ENCODE measurements at places on chromosomes 13 and 19.

DNA sequence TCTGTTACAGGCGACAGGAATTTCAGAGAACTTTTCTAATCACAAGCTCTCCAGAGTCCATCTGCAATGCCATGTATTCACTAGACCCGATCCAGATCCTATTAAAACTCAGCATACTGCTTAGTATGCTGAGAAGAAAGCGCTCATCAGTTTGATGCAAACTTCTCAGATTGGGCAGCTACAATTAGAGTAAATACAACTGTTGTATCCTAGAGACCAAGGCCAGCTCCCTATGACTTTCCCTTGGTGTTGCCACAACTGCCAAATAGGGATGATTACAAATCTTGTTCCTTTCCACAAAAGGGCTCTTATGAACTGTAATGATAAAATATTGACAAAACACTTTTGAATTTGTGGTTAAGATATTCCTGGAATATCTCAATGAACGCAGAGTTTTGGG, 191.2 kb downstream of the SPRY2 start:
- DNase-seq: no peak

DNA sequence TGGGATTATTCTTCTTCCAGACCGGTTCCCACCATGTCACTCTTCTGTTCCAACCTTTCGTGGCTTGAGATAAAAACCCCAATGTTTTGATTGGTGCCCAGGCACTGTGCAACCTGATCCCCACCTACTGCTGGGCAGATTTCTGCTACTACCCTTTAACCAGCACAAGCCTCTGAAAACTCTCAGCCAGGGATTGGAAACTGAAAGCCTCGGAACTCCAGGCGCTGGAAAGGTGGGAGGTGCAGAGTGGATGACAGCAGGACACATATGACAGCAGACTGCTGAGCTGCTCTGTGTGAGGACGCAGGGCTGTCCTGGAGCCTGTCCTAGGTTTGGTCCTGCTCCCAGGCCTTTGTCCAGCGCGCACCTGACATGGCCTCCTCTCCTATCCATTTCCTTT, 68.5 kb upstream of the GTF3A start:
- DNase-seq: no peak

DNA sequence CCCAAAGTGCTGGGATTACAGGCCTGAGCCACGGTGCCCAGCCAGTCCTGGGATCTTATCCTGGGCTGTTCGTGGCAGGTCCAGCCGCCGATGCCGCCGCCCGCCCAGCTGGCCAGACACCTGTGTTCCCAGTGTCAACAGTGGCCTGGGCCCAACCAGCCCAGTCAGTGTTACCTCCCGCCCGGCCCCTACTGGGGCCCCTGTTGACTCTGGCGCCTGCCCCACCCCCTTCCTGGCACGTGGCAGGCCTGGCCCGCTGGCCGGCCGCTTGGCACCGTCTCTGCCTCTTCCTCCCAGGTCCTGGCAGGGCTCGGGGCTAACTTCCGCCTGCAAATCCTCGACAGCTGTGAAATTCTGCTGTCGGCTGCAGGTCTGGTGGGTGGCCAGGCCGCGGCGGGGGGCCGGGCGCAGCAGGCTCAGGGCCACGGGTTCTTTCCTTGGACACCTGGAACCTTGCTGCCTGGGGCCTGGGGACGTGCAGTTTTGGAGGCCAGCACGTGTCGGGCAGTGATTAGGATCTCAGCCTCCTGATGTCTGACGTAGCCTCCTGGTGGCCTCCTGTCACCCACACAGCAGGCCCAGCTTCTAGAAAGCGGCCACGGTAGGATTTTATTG, 9.1 kb downstream of the ARID3A start:
- no peak for DNase-seq

- no peak for DNase-seq
These were observed 6.7 kb upstream of the FBL start for GRCh38 chr19:39852882-39853281.

DNA sequence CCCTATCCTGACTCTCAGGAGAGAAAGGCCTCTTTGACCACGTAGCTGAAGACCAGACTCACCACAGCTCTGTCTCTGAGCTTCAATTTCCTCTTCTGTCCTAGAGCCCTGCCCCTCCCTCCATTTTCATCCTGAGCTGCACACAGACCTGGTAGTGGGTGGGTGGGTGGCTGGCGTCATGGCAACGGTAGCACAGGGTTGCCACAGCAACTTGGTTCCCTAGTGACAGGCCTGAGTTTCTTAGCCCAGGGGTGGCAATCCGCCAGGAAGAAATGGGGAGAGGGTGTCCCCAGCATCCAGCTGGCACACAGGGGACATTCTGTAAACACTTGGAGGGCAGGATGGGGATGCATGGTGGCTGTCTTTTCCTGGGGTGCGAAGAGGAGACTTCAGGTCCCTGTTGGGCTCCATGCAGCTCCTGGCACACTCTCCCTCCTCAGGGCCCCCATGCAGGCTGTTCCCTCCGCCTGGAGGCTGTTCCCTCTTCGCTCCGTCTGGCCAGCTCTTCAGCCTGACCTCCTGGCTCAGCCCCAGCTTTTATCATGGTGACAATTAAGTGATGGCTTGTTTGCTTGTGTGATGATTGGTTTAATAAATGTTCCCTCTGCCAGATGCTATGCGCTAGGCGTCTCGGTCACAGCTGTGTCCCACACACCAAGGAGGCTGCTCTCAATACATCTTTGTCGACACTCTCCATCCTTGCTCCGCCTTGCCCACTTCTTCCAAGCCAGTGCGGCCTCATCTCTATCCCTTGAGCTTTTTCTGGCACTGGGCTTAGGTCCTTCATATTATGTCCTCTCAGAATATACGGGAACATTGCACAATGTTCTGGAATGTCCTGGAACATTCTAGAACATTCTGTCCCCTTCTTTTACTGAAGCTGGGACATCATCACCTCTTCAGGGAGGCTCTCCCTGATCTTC, 7.4 kb upstream of the KLHL26 start:
- DNase-seq: no peak

DNA sequence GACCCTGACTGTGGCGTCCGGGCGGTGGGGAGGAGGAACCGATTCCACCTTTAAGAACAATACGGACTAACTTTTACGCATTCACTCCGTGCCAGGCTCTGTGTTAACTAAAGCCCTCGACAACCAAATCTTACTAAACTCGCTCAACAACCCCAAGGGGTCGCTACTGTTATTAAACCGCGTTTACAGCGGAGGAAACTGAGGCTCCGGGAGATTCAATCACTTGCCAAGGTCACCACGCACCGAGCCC, 1.2 kb downstream of the SAMD1 start:
- no peak for DNase-seq

DNA sequence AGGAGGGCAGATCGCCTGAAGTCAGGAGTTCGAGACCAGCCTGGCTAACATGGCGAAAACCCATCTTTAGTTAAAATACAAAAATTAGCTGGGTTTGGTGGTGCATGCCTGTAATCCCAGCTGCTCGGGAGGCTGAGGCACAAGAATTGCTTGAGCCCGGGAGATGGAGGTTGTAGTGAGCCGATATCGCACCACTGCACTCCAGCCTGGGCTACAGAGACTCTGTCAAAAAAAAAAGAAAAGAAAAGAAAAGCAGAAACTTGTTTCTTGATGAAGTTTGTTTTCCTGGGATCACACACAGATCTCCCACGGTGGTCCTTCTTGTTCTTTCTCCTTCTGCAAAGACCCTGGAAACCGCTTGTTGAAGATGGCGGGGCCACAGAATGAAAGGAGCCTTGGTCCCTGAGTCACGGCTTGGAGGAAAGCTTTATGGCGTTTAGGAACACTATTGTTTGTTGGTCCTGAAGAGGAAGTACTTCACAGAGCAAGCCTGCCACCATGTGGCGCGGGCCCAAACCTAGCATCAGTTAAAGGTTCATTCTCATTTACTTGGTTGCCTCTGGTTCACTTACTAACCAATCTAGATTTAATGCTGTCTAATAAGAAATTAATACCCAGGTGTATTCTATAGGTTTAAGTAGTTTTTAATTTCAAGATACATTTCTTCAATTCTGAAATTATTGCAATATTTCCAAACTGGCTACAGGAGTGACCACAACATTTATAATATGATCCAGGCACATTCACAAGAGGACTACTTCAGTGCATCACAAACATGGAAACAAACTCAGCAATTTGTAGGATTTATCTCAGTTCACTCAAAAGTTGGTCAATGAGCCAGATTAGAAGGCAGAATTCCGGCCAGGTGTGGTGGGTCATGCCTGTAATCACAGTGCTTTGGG, 21.3 kb upstream of the ARL11 start:
- DNase-seq: peak; percentile 36

- no peak for DNase-seq
These were observed 731 bp downstream of the ZNF558 start for GRCh38 chr19:8831373-8831772.
